ENCODE measurements at places on chromosomes 12 and 14.
A peak's percentile ranks its signal among the peaks of the same experiment; 100 is the strongest.

DNA sequence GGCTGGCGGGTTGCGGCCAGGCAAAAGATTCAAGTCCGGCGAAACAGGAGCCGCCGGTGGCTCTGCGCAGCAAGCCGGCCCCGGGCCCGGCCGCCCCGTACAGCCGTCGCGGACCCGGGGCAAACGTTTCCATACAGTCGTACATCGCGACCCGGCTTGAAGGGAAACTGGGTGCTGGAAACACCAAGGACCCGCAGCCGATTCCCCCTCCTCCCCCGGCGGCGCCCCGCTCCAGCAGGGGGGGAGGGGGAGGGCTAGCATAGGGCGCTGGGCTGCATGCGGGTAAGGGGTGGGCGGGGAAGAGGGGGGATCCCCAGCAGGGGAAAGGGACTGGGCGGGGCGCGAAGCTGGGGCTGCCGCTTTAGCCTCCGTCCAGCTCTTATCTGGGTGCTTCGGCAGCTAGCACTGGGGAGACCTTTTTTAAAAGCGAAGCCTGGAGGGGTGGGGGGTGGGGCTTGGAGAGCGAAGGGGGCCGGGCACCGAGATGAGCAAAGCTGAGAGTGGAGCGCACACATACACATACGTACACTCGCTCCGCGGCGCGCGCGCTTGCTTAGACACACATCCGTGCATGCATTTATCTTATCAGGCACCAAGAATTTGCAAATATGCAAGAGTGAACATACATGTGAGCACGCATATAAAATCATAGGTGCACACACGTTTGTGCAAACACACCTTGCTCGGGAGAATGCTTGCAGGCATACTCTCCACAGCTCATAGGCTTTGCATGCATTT lies 11.9 kb downstream of the RARG start:
- peak; percentile 54 for DNase-seq

DNA sequence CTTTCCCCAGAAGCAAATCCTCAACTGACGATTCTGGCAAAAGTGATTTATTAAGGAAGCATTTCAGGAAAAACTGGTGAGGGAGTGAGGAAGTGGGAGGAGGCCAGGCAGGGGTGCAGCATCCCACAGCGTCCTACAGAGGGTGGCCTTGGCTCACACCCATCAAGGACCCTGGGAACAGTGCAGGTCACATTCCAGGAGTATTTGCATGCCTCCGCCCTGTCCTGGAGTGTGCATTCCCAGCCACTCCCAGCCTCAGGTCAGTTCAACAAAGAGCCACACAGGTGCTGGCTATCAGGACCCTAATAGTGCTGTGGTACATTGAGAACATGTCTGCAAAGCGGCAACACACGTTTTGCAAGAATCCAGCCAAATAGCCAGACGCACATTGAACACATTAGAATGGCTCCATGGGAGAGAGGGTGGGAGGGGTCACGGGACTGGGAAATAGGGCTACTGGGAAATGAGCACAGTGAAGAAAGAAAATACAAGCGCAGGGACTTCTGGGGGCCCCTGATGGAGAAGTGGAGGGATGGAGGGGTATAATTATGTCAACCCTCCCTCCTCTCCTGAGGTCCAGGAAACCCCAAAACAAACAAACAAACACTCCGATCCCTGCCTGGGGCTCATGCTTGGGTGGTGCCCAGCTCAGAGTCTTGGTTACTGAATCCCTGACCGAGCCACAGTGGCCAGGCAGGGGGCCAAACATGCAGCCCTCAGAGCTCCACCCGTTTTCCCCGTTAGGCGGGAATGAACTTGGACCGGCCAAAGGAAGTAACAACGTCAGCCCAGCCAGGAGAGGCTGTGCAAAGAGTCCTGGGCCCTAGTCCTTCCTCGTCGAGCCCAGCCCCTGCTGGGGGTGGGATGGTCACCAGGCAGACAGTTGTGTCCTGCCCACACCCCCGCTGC lies 36.5 kb downstream of the CMKLR1 start:
- no peak for DNase-seq

GRCh38 chr12:76720068-76720467 lies 43.8 kb upstream of the ZDHHC17 start:
- no peak for DNase-seq

DNA sequence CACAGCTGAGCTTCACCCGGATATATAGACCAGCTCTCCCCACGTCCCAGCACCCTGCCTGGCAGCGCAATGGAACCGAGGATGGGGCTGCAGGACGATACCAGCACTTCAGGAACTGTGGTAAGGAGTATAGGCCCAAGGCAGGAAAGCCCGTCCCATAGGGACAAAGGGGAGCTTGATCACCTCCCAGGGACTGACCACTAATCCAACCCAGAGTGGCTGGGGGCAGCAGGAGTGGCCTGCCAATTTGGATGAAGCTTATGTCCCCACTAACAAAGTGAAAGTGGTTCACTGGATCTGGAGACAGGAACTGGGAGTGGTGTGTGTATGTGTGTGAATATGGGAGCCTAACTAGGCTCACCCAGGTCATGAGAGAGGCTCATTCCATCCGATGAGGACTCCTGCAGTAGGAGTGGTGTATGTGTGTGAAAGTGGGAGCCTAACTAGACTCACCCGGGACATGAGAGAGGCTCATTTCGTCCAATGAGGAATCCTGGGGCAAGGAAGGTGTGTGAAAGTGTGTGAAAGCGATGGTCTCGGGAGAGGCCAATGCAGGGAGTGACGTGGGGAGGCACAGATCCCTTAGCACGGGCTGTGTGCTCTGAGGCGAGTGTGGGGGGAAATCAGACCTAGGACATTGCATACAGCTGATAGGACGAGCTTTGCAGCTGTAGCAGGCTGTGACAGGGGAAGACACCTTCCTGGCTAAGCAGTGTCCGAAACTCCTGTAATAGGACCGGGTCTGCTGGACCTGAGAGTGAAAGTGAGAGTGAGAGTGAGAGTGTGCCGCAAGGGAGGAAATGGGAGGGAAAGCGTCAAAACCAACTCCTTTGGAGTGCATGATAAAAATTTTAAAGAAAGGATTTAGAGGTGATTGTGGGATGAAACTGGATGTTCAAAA lies 25.7 kb downstream of the KLRK1 start:
- no peak for DNase-seq

GRCh38 chr14:90664911-90665310 lies 151.3 kb downstream of the TTC7B start:
- DNase-seq = no peak

- DNase-seq = no peak
Observed at GRCh38 chr12:57548013-57548315, 972 bp upstream of the DCTN2 start.

GRCh38 chr12:57624441-57625220 lies 8.4 kb downstream of the B4GALNT1 start:
- no peak for DNase-seq

GRCh38 chr14:103520657-103521437 lies 1.8 kb downstream of the CKB start:
- peak; percentile 38 for DNase-seq

DNA sequence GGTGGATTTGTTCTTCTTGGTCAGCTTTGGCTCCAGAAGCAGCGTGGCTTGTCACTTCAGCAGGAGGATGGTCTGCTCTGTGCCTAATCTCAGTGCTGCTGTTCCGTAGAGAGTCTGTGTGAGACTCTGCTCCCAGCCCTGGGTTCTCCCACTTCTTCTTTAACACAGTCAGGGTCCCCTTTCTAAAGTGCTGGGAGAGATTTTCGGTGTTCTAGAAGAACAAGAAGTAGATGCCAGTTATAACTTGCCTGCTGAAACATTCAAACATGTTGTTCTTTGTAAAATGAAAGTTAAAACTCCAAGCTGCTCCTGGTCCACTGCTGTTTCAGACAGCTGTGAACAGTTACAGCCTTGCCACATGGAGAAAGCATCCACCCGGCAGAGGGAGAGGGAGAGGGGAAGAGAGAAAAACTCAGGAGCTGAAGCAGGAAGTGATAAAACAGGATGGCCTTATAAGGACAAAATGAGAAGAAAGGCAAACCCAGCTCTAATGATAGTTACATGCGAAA lies 55.2 kb upstream of the CERS5 start:
- no peak for DNase-seq

DNA sequence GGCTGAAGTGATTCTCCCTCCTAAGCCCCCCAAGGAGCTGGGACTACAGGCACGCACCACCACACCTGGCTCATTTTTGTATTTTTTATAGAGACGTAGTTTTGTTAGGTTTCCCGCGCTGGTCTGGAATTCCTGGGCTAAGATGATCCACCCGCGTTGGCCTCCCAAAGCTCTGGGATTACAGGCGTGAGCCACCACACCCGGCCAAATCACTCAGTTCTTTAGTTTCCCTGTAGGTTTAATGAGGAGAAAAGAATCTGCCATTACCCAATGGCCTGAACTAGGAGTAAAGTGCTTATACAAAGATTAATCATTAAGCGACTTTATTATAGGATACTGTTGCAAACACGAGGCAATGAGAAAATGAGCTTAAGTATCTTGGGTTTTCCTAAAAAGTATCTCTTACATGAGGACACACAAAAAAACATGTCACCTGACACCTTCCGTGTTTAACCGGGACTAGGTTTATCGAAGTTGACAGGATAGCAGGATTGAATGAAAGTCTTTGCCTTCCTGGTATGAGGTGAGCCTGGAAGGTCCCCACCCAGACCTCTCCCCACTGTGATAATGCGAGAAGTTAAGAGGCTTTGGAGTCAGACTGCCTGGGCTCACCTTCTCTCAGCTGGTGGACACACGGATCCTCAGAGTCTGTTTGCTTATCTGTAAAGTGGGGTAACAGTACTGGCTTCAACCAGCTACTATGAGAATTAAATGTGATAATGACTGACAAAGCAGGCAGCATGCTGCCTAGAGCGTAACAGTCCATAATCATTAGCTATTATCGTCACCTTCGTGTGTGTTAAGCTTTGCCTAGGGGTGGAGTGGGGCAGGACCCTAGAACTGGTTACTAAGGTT lies 133.5 kb upstream of the KRAS start:
- DNase-seq = no peak

DNA sequence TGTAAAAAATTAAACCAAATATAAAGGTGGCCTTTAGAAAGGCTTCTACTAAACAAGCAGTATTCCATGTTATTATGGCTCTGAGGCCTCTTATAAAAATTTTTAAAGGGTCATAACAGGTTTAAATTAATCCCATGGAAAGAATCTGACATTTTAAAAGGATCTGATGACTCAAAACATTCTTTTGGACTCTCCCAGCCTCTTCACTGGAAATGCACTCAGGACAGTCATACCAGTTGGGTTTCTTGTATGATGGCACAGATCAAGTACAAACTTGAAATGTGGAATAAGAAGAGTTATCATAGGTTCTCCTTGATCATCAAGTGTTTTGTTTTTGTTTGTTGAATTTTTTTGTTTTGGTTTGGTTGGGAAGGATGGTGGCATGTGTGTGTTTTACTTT lies 50.8 kb downstream of the PPP2R5E start:
- no peak for DNase-seq

DNA sequence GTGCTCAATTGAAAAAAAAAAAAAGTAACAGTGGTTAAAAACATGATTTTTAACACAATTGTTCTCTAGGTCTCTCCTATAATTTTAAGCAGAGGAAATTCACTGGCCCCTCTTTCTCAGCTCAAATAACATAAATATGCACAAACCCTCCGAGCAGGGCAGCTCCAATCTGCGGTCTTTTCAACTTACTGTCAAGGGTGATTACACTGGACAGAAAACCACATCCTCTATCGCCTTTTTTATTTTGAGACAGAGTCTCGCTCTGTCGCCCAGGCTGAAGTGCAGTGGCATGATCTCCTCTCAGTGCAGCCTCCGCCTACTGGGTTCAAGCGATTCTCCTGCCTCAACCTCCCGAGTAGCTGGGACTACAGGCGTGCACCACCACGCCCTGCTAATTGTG lies 16.5 kb upstream of the GABARAPL1 start:
- DNase-seq = no peak

- DNase-seq = no peak
Observed at GRCh38 chr14:98594156-98594555, 677.8 kb downstream of the BCL11B start.

DNA sequence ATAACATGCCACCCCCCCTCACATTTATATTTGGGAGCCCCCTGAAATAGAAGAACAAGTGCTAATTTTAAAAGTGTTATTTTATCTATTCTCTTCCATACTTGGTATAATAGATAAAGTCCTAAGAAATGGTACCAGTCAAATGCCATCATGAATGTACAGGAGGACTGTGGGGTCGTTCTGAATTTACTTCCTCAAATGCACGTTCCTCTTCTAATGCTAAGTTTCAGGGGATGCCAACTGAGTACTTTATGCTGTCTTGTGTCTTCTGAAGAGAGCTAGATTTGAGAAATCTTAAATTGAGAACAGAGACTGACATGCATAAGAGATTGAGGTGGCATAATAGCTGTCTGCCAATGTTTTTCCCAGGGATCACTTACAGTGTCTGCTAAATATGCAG lies 59.0 kb downstream of the CFAP54 start:
- no peak for DNase-seq

DNA sequence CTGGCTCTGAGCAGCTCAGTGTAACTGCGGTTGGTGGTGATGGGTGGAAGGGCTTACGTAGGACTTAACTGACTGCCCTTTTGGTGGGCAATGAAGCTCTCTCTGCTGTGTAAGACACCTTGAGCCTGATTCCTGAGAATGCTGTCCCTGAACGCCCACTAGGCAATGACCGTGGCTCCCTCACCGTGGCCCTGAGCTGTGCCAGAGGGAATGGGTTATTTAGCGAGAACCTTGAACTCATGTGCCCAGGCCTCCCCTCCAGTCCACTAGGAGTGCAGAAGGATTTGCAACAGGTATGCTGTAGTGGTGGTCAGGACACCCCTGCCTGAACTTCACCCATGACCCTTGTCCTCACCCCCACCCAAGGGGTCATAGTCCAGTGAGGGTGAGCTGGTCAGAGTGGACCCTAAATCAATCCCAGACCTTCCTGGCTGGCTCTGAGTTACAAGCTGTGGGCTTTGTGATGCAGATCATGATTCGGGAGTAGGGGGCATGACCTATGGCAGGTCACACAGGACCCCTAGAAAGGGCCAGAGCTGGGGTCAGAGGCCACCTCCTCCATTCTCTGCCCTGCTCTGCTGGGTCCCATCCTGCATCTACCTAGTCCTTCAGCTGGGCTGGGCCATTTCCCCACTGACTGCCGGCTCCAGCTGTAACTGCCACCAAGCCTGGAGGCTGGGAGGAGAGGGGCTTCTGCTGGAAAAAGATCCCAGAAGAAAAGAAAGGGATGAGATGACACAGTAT lies 14.5 kb upstream of the ANKRD33 start:
- DNase-seq = no peak

- DNase-seq = no peak
Observed at GRCh38 chr12:52226446-52226845, 6.6 kb upstream of the KRT7 start.

- no peak for DNase-seq
Observed at GRCh38 chr12:105317942-105318621, 12.4 kb upstream of the C12orf75 start.

DNA sequence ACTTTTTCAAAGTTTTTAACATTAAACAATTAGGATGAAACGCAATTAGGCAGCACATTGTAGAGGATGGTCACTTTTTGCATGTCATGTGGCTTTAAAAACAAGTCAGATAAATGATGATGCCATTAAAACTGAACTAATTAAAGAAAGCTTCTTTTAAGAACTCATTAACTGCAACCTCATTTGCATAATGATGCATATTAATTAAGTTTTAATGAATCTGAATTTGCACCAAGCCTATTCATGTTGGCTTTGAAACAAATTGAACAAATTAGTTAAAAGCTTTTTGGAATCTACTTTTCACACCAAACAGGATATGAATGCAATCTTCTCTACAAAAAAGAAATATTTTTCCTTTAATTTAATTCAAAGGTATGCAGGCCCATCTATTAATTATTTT lies 499.0 kb downstream of the VRK1 start:
- no peak for DNase-seq
